ENCODE measurements at places on chromosomes 6 and 20.

GRCh38 chr6:124999105-124999764 lies 37.0 kb downstream of the RNF217 start:
- DNase-seq: no peak

DNA sequence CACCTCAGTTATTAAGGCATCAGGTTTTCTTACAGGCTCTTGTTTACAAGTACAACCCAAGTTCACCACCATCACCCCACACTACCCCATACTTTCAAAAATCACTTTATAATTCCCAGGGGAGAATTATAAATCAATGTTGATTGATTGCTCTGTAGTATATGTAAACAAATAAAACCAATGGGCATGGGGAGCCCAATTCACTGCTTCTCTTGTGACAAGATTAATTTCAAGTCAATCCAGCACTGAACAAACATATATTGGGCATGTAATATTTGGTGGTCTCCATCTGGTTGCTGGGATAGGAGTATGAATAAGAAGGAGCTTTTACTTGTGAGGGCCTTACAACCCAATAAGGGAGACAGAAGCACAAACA lies 95.8 kb downstream of the CLVS2 start:
- no peak for DNase-seq

- DNase-seq: no peak
These were observed 289.4 kb downstream of the THBS2 start for GRCh38 chr6:168964138-168964835.

DNA sequence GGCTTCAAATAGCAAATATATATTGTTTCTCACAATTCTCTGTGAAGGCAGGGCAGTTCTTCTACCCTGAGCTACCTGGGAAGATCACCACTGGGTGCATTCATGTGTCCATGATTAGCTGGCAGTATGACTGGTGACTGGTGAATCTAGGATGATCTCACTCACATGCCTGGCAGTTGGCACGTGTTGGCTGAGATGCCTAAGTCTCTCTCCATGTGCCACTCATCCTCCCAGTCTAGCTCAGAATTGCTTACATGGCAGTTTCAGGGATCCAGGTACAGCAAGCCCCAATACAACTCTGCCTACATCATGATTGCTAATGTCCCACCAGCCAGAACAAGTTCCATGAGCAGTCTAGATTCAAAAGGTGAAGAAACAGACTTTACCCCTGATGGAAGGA lies 346.8 kb upstream of the CNR1 start:
- DNase-seq: no peak

DNA sequence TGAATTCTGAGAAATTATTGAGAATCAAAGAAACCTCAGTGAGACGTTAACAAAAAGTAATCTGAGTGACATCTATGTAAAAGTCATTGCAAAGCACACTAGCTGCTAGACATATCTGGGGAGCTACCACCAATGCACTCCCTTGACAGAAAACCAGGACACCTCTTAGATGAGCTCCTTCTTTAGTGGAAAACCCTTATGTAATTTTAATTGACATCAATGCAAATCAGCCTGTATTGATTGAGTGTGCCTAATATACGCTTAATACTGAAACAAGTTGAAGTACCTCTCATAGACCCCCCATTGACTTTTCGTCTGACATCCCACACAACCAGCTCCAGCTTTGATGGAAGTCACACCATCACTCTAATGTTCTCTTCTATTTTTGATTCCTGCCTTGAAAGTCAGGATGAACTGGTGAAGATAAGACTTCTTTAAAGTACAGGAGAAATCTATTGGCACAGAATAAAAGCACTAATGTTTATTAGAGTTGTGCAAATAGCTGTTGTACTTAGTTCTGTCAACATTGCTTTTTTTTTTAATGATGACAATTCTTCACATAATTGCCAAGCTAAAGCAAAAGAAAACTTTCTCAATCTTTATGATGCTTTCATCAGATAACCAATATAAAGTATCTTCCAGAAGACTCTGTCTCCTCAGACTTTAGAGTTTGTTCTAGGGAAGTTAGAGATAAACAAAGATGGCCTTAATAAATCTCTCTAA lies 98.0 kb upstream of the FAM8A1 start:
- DNase-seq: no peak

- DNase-seq: no peak
These were observed 87.0 kb downstream of the OR2B2 start for GRCh38 chr6:27825025-27825793.

DNA sequence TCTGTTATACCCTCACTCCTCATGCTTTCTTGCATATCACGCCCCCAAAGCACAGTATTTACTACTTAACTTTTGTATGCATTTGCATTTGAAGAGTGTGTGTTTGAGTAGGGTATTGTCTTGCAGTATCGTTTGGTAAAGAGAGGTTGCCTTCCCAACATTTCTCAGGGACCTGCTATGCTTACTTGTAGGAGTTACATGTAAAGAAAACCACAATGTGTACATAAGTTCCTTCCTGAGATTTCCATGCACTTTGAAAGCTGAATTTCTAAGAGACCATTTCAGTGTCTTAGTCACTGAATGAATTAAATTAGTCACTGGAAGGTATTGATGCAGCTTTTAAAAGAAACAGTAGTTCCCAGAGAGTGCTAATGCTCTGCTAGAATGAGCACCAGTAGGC lies 159.3 kb upstream of the LAMA2 start:
- DNase-seq: no peak

GRCh38 chr6:12479881-12480280 lies 189.7 kb downstream of the EDN1 start:
- DNase-seq: no peak

- no peak for DNase-seq
These were observed 73.1 kb downstream of the OR2B2 start for GRCh38 chr6:27838945-27839625.

GRCh38 chr6:22605736-22606135 lies 36.4 kb downstream of the HDGFL1 start:
- DNase-seq: no peak

- DNase-seq: no peak
These were observed 24.1 kb upstream of the RPS6KA2 start for GRCh38 chr6:166650824-166651807.

DNA sequence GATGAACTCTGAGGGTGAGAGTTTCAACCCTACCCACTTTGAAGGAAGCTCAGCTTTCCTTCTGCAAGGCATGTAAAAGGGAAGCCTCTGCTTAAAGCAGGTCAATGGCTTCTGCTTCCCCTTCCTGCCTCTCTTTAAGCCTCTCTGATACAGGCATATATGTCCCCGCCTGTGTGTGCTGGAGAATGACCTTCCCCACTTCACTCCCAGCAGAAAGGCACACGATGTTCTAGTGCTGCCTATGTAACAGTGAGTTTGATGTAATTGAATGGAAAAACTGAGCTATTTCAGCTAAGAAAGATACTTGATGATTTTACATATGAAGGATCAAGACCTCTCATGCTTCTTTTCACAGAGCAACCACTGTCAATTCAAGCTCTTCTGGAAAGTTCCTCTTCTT lies 632.2 kb downstream of the HACE1 start:
- no peak for DNase-seq

GRCh38 chr6:27765028-27765590 lies 147.1 kb downstream of the OR2B2 start:
- no peak for DNase-seq

GRCh38 chr6:5497896-5498578 lies 236.7 kb downstream of the FARS2 start:
- DNase-seq: no peak

DNA sequence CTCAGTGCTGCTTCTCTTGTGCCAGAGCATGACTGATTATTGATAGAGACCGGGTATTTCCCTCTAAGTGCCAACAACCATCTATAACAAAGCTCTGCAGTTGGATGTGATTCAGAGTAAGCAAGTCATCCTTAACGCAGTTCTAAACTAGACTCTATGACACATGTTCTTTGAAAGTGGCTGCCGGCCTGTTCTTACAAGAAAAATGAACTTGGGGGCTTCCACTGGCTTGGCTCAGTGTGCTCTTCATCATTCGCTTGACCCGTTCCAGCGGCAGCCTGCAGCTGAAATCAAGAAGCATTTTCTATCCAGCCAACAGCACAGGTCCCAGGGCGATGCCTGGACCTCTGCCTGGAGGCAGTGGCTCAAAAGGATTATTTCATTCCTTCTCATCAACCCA lies 29.8 kb downstream of the GFOD1 start:
- no peak for DNase-seq

DNA sequence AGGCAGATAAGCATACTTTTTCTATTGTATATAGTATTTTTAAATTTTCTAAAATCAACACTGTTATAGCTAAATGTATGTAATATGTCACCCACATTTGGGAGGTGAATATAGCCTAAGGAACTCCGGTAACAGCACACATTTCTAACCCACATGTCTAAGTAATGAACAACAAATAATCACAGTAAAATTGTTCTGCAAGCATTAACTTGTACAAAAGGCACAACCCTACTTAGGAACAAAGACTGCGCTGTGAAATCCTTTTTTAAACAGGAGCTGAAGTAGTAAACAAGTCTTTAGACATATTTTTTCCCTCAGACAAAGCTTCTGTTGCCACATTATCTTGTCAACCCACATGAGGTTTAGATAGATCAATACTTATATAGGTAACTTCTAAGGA lies 872.4 kb upstream of the SLC35B3 start:
- DNase-seq: no peak

DNA sequence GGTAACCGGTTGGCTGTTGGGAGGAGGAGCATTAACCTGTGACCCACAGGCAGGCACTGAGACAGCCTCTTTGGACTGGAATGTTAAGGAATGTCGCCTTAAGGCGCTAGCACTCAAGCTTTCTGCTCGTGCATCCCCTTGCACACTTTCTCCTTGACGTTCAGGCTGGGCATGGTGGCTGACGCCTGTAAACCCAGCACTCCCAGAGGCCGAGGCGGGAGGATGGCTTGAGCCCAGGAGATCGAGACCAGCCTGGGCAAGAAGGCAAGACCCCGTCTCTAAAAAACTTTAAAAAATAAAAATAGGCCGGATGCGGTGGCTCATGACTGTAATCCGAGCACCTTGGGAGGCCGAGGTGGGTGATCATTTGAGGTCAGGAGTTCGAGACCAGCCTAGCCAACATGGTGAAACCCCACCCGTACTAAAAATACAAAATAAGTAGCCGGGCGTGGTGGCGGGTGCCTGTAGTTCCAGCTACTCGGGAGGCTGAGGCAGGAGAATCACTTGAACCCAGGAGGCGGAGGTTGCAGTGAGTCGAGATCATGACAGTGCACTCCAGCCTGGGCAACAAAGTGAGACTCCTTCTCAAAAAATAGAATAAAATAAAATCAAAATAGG lies 1.9 kb upstream of the GID8 start:
- DNase-seq: no peak

GRCh38 chr6:33213166-33213988 lies 5.1 kb downstream of the RING1 start:
- no peak for DNase-seq

- no peak for DNase-seq
These were observed 45.1 kb downstream of the RIOK1 start for GRCh38 chr6:7434672-7435071.

GRCh38 chr6:24600903-24601302 lies 45.1 kb downstream of the KIAA0319 start:
- no peak for DNase-seq

GRCh38 chr6:110575925-110576463 lies 99.6 kb upstream of the SLC22A16 start:
- DNase-seq: no peak

DNA sequence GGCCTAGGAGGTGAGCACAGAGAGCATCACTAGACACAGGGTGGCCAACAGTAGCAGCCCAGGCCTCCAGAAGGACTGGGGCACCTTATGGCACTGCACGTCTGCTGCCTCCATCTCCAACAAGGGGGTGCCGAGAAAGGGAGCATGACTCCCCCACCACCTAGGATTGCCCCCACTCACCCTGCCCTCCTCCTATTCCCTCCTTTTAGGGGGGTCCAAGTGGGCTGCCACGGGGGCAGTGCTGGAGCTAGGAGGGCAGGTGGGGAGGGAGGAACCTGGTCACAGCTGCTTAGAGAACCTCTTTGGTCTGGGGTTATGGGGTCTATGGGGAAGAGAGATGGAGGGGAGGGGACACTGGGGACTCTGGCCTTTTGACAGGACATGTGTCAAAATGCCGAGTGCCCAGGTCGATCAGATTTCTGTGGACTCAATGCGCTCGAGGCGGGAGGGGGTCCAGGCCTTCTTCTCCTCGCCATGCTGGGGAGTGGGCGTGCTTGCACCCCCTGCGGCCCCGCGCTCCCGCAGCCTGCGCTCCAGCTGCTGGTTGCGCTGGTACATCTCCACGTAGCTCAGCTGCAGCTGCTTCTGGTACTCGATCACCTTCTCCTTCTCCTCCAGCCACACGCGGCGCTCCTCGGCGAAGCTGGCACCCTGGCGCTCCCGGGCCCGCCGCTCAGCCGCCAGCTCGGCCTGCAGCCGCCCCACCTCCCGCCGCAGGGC lies 4.5 kb upstream of the FASTKD5 start:
- DNase-seq: no peak

GRCh38 chr20:32743237-32744112 lies at the start of gene COMMD7:
Gene COMMD7 (minus strand): TSS chr20:32743467. CDS start chr20:32743391, 76 bp downstream.
- DNase-seq: no peak

- no peak for DNase-seq
These were observed 43.7 kb downstream of the ARHGAP40 start for GRCh38 chr20:38645351-38645750.

DNA sequence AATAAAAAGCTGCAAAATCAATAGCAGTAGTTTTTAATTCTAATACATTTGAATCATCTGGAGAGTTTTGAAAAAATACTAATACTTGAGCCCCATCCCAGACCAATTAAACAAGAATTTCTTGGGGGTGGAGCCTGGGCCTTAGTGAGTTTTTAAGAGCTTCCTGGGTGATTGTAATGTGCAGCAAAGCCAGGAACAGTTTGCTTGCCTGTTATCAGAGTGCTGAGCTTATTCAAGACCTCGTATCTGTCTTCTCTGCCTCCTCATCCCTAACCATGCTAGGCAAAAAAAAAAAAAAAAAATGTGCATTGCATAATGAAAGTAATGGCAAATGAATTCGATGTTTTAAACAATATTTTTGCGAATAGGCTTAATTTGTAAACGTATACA lies 36.4 kb upstream of the MYB start:
- no peak for DNase-seq

GRCh38 chr6:20172842-20173456 lies 39.3 kb downstream of the MBOAT1 start:
- no peak for DNase-seq

- DNase-seq: no peak
These were observed 37.4 kb downstream of the IL22RA2 start for GRCh38 chr6:137136065-137136464.

DNA sequence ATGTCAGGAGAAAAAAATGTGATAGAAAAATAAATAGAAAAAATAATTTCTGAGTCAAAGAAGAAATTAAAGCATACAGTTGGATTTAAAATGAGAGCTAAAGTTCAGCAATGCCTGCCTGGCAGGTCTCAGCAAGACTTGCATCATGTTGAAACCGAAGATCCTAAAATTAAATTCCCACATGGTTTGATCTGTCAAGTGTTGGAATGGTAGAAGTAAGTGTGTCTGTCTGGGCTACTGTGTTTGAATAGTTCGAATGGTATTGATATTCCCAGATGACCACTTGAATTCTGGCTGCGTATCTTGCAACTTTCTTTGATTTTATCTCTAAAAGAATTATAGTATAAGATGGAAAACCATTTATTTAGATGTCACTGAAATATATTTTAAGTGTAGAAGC lies 1349.6 kb downstream of the EPHA7 start:
- no peak for DNase-seq

- no peak for DNase-seq
These were observed at the start of gene TNF for GRCh38 chr6:31575335-31575901. Gene TNF (plus strand): TSS chr6:31575565. CDS start chr6:31575742, 177 bp downstream.
